Sciatic nerve (tissue), 2 donors: ENCODE measurements at places on chromosomes 11 and 22. TPM values are rescaled to one million over a fixed set of nuclear protein-coding genes. Genes with fewer than 3 reads are reported as not detected.

The PRR33 gene
- not detected for total RNA-seq

GRCh38 chr11:99366546-99366945 is 345.8 kb downstream of the CNTN5 start:
- DNase-seq: no peak

DNA sequence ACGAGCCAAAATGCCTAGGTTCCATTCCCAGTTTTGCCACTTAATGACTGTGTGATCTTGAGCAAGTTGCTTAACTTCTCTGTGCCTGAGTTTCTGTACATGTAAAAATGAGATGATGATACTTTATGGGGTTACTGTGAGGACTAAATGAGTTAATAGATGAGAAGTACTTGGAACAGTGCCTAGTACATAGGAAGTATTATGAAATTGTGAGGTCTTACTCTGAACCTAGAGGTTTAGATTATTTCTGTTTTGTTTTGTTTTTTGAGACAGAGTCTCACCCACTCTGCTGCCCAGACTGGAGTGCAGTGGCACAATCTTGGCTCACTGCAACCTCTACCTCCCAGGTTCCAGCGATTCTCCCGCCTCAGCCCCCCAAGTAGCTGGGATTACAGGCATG is 227.0 kb upstream of the POU2AF2 start:
- no peak for DNase-seq

The MEI1 gene
- 2.9 TPM for total RNA-seq

The RASSF7 gene
- total RNA-seq: 7.5 TPM

DNA sequence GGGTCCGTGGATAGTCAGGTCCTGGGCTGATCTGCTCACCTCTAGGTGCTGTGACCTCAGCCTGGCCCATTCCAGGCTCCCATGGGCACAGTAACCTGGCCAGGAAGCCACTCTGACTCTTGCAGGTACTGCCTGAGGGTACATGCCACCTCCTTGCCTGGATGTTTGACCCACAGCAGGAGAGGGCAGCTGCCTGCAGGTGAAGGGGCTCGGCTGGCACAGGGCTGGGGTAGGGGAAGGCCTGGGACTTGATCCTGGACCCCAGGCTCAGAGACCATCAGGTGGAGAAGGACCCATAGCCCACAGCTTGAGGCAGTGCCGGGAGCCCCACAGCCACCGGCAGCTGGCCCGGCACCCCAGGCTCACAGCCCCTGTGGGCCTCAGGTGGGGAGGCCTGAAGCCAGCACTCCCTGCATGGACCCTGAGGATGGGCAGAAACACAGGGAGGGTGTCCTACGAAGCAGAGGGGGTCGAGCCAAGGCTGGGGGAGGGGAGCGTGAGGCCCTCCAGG is 2.7 kb downstream of the LRRC56 start:
- DNase-seq: no peak

GRCh38 chr11:94066901-94067429 is 45.8 kb downstream of the HEPHL1 start:
- no peak for DNase-seq
